Muscle of arm (tissue), 14 donors: ENCODE measurements at places on chromosomes 13 and 19.
A peak's percentile ranks its signal among the peaks of the same experiment; 100 is the strongest.

DNA sequence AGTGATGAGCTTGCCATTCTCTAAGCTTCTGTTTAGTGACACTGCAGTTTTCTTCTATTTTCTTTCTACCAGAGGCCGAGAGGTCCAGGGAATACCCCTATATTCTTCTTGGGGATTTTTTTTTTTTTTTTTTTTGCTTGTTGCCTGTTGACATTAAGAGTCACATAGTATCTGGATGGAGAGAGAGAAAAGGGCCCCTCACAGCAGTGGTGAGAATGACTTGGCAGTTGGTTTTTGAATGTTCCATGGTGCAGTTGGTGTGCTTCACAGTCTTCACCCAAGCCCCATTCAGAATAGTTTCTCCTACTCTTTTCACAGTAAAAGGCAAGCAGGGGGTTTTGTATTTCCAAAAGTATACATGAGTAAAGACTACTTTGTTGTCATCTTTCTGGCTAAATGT is 577.9 kb downstream of the LMO7 start:
- DNase-seq = no peak

- DNase-seq = no peak
These were observed 164.5 kb downstream of the RGCC start for GRCh38 chr13:41621716-41622431.

- DNase-seq = no peak
These were observed 277.3 kb downstream of the FOXO1 start for GRCh38 chr13:40389081-40389641.

DNA sequence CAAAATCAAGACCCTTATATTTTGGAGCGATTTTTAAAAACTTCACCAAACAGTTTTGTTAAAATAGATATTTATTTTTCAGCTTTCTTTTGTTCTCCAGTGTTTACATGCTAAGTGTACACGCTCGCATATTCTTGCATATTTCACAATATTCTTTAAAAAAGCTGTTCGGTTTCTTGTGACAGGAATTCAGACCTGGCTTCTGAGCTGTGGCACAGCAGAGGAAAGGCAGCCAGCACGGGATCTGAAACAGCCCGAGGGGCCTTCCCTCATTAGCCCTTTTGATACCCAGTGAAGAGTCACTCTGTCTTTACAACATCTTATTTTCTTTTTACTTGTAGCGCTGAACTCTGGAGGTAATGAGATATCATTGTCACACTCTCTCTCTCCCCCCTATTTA is 234.0 kb downstream of the B3GLCT start:
- no peak for DNase-seq

DNA sequence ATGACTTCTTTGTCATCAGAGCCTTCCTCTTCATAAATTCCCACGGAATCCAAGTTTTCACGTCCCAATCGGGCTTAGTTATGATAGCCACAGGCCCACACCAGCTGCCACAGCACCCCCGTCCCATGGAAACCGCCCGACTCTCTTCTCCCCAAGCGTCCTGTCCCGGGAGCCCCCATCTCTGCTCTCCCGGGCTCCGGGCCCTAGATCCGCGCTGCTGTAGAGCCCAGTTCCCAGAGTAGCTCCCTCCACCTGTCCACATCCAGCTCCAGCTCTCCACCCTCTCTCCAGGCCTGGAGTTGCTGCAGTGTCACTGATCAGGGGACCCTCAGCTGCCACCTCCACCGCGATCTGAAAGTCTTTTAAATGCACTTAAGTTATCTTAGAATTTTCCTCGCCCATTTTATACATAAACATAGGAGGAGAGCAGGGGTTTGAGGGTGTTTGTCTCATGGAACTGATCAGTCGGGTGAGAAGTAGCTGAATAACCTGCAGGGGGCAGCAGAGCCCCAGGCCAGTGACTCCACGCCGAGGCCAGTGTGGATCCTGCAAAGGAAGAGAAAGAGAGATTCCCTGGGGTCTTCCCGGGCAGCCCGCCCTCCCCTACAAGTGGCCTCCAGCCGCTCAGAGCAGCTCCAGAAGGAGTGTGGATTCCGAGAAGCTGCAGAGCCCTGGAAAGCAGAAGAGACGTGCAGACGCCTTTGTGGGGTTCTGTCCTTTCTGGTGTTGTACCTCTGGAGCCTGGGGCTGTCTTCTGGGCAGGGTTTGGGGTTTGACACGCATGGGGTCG is 1.1 kb upstream of the ZNF763 start:
- peak; percentile 93 for DNase-seq

DNA sequence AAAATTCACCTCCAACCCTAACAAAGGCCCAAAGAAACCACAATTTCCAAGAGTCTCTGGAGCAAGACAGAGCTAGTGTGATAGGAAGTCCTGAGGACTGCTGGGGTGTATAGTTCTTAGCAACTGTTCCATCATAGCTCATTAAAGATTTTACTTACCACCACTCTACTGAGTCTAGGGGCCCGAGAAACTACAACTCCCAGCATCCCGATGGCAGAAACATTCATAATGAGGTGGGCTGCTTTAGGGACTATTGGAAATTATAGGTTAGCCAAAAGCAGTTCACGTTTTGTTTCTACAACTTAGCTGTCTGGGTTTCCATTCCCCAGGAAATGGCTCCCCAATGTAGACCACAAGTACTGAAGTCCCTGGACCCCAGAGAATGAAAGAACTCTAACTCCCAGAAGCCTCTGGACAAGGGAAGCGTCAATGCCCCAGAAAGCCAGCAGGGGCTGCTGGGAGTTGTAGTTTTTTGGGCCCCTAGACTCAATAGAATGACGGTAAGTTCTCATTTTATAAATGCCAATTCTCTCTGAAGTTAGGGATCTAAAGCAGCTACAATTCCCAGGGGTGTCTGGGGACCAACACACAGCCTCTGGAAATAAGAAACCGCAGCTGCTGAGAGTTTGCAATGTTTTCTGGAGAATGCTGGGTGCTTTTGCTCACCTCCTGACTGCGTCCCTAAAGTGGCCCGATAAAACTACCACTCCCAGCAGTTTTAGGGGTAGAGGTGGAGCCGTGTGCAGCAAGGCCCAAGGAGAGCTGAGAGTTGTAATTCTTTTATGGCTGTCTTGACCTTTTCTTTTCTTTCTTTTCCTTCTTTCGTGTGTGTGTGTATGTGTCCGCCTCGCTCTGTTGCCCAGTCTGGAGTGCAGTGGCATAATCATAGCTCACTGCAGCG is 11.1 kb downstream of the FTL start:
- DNase-seq = no peak

DNA sequence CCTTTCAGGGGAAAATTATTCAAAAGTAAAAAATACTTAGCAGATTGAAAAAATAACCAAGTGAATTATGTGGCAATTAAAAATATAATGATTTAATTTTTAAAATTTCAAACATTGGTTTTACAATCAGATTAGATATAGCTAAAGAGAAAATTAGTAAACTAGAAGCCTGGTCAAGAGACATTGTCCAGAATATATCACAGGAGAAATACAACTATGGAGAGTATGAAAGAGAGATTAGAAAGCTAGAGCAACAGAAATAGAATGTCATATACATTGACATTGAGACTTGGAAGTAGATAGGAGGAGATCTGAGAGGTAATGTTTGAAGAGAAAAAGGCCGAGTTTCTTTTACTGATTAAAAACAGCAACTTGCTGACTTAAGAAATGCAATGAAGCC is 476.4 kb upstream of the SLC10A2 start:
- DNase-seq = no peak

DNA sequence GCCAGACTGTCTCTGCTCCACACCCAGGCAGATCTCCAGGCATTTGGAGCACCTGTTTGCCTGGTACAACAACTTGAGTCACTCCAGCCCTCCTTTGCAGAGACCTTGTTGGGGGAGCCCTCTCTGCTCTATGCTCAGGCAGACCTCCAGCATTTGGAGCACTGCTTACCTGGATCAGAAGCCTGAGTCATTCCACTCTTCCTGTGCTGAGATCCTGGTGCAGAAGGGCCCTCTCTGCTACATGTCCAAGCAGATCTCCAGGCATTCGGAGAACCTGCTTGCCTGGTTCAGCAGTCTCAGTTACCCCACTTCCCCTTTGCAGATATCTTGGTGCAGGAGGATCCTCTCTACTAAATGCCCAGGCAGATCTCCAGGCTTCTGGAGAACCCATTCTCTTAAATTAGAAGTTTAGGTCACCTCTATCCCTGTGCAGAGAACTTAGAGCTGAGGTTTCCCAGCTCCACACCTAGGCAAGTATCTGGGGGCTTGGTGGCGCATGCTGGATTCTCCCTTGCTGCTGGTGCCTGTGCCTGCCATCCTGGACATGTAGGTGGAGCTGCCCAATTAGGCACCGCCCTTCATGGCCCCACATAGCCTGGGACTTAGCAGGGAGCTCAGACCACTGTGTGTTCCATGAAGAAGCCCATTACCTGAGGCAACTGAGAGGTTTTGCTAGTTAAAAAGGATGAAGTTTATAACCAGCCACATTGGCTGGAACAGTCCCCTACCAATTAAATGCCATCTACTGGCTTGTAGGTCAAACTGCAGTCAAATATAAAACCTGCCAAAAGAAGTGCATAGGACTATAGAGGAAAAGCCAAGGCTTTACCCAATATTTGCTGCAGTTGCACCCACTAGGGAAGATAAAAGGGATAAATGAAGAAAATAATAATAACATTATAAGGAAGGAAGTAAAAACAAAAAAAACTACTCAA is 97.6 kb upstream of the SLITRK6 start:
- DNase-seq = no peak

DNA sequence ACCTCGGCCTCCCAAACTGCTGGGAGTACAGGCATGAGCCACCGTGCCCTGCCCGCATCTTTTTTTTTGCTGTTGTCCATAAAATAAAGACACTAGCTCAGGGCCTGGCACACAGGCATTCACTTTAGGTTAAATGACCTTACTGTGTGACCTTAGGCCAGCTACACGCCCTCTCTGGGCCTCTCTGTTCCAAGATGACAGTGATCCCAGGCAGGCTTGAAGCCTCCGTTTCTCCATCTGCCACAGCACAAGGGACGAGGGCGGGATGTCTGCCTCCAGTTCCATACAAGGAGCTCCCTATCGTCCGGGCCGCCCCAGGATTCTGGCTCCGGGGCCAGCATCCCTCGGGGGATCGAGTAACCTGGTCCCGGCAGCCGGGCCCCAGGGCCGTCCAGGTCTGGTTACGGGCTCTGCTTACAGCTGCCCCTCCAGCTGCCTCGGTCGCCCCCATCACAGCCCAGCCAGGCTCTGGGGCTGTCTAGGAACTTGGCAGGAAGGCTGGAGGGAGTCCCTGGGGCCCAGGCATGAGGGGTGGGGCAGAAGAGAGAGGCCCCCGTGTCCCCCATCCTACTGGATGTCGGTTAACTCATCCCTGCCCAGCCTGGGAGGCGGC is 11.9 kb upstream of the SEMA6B start:
- peak; percentile 60 for DNase-seq
